ENCODE measurements at places on chromosomes 6 and 20.

DNA sequence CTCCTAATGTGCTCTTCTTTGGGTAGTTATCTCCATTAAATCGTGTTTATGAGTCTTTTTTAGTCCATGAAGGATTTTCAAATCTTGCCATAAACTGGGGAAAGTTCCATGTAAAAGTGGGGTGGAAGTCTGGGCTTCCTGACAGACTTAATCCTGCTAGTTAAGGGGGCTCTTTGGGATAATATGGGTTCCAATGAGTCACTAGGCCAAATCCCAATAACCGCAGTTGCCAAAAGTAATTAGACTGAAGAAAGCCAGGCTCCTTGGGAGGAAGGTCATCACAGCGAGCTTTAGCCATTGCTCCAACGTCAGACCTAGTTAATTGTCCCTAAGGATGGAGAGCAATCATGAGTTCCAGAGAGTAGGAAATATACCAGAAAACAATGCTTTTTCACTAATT lies 10.8 kb downstream of the RSPO3 start:
- no peak for DNase-seq

DNA sequence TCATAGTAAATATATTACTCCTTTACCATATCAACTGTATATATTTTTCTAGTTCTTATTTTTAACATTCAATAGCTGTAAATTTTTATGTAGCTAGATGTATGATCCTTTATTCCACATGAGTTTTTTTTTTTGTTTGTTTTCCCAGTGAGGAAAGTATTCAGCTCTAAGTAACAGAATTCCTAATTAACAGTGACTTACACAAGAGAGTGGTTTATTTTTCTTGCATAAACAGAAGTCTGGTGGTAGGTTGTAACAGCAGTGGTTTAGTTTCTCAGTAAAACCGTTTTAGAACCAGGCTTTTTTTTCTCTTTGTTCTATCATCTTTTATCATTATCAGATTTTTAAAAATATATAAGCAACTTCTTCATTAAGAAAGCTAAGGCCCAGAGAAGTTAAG lies 116.9 kb upstream of the FLRT3 start:
- no peak for DNase-seq

GRCh38 chr6:124040655-124041054 lies 237.0 kb downstream of the NKAIN2 start:
- DNase-seq = no peak

DNA sequence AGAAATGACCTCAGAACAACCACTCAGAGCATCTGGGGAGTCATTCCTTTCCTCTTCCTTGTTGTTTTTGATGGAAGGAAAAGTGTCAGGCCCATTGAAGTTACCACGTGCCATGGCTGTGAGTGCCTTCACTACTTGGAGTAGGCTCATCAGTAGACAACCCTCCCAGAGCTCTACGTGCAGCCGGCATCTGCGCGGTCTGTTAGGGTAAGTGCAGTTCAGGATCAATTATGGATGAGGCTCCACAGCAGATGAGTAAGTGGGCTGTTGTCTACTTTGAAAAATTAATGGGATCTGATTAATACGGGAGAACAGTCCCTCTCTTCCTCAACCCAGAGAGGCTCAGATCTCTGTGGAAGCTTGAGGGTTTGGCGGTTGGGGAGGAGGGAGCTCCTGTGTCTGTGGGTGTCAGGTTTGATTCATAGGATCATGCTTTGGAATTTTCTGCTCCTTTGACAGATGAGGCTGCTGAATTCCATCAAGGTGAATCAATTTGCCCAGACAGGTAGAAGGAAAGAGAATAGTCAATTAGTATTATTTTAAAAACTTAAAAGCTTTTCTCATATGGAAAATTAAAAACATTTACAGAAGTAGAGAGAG lies 93.8 kb upstream of the TOX2 start:
- no peak for DNase-seq

GRCh38 chr6:77716311-77716710 lies 63.5 kb downstream of the MEI4 start:
- no peak for DNase-seq

DNA sequence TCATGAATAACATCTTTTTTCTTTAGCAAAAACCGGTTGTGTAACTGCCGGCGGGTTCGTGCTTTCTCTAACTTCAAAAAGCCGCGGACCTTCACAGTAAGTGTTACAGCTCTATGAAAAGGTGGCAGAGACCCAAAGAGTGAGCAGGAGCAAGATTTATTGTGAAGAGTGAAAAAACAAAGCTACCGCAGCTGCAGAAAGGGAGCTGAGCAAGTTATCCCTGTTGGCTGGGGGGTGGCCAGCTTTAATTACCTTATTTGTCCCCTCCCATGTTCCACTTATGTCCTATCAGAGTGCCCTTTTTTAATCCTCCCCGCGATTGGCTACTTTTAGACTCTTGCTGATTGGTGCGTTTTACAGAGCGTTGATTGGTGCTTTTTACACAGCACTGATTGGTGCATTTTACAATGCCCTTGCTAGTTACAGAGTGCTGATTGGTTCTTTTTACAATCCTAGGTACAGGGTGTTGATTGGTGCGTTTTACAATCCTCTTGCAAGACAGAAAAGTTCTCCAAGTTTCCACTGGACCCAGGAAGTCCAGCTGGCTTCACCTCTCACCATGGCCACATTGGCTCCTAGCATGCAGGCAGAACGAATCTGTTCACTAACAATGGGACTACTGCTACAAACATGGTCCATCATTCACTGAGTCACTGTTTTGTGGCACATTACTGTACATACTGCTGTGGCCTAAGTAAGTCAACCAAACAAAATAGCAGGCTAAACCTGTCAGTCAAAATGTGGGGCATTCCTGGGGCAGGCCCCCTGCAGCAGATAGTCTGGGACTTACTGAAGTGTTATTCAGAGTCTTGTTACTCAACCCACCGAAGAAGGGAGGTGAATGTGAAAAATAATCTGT lies 52.8 kb downstream of the MYLIP start:
- no peak for DNase-seq

GRCh38 chr20:43752561-43753301 lies 25.9 kb upstream of the GTSF1L start:
- DNase-seq = peak; percentile 90
